ENCODE measurements at places on chromosomes 12 and 14.

DNA sequence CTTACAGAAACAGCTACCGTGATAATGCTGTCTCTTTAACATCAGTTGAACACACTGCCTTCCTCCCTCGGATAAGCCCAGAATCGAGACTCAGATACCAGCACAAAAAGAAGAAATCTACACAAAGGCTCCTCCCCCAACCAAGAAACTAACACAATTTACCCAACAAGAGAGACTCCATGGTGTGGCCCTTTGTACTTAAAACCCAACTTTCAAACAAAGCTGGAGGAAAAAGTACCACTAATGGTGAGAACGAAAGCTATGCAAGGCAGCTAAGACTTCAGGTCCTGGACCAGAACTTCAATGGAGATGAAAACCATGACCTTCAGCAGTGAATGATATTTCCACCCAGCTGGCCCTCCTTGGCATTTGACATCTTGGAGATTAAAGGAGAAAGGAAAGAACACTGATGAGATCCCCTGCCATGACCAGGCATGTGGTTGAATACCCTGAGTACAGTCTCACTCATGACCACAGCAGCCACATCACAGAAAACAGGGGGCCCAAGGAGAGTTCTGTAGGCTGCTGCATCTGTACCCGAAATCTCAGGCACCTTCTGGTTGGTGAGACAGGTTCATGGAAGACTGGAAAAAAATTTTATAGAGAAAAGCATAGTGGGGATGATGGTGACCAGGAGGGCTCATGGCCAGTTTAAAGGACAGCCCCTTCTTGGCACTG, 36.7 kb downstream of the RBM19 start:
- no peak for DNase-seq

GRCh38 chr12:52210925-52211650, 19.3 kb upstream of the KRT80 start:
- DNase-seq, result no peak

DNA sequence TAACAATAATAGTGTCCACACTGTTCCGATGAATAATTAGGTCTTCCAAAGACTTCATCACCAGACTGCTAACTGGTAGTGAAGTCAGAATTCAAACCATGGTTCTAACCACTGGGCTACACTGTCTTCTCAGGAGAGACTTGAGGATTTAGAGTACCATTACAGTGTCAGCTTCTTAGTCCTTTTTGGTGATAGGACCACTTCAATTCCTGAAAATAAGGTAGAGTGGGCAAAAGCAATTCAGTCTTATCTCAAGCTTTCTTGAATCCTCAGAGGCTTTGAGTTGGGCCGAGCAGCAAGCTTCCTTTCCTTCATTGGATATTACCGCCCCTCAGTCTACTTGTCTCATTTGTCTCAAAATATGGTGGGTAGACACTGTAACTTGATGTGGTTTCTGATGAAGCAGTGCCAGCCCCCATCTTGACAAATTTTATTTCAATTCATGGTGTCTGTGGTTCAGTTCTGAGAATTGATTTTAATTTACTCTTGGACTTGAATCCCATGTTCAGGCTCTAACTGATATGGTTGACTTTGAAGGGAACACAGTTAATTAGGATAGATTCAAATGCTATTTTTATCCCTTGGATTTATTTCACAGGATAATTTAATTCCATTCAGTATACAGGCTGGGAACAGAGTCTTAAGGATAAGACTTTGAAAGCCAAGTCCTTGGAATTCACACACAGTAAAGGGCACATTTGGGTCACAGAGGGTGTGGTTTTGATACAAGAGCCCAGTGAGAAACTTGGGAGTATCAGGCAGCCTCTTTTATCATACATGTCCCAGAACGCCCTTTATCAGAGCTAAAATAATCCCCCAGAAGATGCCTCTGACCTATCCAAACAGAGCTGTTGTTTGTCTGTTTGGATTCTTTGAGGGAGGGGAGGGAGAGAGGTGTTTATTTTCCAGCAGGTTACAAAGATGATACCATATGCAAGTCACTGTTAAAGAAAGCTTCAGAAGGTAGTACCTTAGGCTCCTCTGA, 167.3 kb downstream of the PRKCH start:
- DNase-seq, result no peak

DNA sequence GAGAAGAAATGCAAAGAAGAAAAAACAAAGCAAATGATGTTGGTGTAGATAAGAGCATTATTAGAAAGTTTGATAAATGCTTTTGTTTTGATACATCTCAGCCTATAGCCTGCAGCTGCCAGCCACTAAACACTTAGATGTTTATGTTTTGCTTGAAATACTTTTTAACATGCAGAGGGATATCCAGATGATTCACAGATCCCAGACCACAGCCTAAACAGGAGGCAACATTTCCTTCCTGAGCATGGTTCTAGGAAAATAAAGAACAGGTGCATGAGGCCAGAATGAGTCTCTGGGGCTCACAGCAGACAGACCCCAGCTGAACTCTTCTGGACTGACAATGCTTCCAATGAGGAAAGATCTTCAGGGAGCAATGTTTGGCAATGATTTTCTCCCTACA, 103.7 kb upstream of the EEA1 start:
- no peak for DNase-seq

DNA sequence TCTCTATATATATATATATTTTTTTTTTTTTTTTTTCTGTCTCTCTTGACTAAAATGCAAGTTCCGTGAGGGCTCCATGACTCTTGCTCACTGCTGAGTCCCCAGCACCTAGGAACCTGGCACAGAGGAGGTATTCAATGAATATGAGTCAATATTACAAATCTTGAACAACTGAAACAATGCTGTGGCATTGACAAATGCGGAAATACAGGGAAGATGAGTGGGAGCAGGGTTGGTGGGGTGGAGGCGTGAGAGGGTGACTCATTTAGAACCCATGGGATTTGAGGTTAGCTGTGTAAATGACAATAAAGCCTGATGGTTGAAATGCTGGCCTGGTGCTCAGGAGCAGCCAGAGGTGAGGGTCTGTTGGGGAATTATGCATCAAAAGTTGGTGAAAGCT, 121.7 kb upstream of the FUT8 start:
- peak; percentile 21 for DNase-seq

DNA sequence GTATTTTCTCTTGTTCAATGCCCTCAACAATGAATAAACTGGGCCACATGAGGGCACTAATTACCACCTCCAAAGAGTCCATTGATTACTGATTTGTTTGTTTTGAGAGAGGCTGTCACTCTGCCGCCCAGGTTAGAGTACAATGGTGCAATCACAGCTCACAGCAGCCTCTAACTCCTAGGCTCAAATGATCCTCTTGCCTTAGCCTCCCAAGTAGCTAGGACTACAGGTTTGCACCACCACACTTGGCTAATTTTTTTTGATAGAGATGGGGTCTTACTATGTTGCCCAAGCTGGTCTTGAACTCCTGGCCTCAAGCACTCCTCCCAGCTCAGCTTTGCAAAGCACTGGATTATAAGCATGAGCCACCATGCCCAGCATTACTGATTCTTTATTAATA, 28.3 kb upstream of the SYCP3 start:
- no peak for DNase-seq

- peak; percentile 76 for DNase-seq
Measured at GRCh38 chr12:120356567-120357030, 12.4 kb downstream of the MSI1 start.

DNA sequence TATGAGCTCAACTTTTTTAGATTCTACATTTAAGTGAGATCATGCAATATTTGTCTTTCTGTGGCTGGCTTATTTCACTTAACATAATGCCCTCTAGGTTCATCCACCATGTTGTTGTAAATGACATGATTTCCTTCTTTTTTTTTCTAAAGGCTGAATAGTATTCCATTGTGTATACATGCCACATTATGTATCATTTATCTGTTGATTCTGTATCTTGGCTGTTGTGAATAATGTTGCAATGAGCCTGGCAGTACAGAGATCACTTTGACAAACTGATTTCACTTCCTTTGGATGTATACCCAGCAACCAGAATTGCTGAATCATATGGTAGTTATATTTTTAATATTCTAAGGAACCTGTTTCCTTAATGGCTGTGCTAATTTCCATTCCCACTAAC, 19.1 kb downstream of the FBXW8 start:
- no peak for DNase-seq

DNA sequence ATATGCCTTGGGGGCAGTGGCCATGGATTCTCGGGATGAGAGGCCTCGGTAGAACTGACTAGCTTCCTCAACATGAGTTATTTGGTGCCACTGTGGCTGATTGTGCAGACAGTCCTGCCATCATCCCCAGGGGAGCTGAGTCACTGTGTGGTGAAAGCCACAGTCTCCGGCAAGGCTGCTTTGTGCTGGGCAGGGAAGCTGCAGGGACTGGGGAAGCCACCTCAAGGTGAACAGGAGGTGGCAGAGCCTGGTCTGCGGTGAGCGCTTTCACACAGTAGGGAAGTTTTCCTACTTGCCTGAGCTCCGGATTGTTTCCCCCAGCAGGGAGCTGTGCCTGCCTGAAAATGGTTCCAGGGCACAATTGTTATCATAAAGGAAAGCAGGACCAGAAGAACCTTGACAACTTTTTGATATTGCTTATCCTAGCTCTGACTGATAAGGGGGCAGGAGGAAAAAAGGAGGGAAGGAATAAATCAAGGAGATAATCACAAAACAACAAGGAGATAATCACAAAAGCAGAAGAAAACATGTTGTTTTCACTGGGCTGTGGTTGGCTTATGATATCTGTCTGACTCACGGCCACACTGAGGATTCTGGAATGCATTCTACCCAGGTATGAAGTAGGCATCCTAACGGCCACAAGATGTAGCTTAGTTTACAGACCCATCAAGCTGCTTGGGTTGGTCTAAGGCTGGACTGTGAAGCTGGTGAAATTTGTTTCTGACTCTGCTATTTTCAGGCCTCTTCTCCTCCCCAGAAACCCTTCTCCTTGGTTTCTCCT, 32.2 kb upstream of the GNG2 start:
- DNase-seq, result peak; percentile 56

- no peak for DNase-seq
Measured at GRCh38 chr12:51160814-51161459, 12.0 kb downstream of the TFCP2 start.

GRCh38 chr12:101238800-101239329, 28.8 kb upstream of the SLC5A8 start:
- DNase-seq, result no peak
